ENCODE measurements at places on chromosomes 11 and 22.
A peak's percentile ranks its signal among the peaks of the same experiment; 100 is the strongest.

- DNase-seq, result no peak
These were observed 193.5 kb downstream of the UVRAG start for GRCh38 chr11:76008474-76008873.

GRCh38 chr11:91850533-91851275, 373.9 kb upstream of the FAT3 start:
- DNase-seq, result no peak

- DNase-seq, result no peak
These were observed 977.0 kb downstream of the TBC1D22A start for GRCh38 chr22:47739291-47740015.

- no peak for DNase-seq
These were observed 27.9 kb upstream of the MOB2 start for GRCh38 chr11:1514336-1515061.

DNA sequence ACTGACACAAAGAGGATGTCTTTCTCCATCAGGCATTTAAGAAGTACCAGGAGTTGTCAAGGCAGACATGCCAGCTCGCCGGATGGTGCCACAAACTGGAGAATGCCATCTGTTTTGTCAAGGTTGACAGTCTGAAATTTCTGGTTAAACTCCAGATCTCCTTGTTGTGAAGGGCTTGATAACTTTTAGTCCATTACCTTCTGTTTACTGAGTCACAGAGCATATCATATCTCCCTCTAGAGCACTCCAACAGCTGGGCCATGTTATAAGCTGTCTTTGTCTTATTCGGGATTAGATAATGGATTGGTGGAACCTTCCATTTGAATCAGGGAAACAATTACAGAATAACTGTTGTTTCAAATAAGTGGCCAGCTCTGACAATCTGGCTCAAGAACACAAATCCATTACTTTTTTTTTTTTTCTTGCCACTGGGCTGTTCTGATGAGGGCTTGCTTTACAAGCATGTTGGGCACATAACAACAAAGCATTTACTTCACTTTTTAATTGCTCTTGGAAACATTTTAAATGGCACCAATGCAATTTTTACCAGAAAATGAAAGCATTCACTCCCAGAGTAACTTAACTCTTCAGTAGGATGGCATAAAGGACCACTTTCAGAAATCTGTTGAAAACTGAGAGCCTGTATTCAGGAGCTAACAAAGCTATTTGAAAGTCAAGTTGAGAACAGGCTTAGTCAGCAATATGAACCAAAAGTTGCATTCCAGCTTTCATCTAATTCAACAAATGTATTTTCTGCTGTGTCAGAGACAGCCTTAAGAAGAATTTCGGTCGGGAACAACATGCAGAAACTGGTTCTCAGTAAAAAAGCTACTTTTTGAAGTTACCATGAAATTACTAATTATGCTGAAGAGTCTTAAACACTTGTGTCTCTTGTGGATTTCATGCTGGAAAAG, 227.6 kb upstream of the PITPNB start:
- no peak for DNase-seq

- DNase-seq, result no peak
These were observed 872.2 kb downstream of the NTM start for GRCh38 chr11:132242632-132243031.

DNA sequence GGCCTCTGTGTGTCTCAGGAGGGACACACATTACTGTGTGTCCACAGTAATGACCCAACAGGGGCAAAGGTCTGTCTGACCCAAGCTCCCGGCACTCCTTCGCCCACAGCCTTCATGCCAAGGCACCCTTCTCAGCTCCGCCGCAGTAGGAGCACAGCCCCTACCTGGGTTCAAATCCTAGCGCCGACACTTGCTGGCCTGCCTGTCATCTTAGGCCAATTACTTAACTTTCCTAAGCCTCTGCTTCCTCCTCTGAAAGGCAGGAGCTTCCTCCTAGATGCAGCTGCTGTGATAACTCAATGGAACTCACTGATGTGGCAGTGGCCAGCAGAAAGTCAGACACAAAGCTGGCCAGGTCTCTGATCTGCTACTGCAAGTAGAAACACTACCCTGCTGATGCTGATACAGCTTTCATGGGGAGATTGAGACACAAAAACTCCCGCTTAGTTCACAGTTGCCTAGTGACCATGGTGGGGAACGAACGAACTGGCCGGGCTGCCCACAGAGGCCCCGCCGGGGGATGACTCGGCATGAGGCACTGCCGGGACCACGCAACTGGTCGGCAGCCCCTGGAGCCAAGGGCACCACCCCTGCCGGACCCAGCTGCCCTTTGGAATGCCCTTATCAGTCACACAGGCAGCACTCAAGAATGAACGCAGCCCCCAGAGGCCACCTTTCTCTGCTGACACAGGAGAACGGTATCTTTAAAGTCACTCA, 8.1 kb downstream of the EHD1 start:
- no peak for DNase-seq

DNA sequence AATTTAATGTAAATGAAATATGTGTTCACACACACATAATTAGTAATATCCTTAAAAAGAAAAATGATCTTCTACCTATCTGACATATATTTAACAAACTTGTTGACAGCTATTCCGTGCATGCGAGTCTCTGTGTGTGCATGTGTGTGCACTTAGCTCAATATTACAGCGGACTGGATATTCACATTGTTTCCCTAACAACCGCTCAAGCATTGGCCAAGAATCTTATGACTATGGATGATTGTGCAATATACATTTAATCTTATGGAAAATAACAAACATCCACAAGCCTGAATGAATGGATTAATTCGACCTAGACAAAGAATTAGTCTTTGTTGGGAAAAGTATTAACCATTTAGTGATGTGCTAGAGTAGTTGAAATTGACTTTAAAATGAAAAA, 1078.6 kb downstream of the LRRC4C start:
- no peak for DNase-seq

DNA sequence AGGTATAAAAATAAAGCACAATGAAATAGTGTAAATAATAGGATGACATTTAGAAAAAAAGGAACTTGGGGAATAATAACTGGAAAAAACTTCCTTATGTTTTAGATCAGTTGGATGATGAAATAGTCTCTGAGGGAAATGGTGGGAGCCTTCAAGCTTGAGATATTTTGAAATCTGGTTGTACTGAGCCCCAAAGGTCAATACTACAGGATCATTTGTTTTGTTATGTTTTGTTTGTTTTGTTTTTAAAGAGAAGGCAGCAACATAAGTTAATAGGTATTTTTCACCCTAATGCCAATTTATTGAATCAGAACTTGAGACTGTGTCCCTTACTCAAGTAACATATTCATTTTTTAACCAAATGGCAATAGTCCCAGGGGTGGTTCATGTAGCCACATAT, 393.1 kb downstream of the ETS1 start:
- no peak for DNase-seq

DNA sequence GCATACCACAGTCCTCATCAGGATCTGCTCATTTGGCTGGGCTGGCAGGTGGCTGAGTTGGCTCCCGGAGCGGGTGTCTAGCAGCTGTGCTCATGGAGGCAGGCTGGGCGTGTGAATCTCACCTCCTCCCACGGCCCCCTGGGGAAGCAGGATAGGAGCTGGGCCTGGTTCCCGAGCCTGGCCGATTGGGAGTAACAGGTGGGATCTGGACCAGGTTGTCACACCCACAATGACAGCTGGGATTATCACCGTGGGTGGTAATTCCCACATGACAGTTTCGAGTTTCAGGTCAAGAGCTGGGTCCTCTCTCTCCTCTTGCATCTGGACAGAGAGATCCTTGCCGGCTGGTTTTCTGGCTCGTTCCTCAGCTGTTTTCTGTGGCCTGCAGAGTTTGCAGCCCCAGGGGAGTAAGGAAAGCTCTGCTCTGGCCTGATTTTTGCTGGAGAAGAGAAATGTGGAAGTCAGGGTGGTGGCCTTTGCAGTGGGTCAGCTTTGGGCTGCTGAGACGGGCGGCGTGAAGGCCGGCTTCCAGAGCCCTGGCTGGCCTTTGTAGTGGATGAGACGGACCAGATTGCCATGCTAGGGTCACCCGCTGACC, 57.0 kb downstream of the BCR start:
- peak; percentile 83 for DNase-seq

DNA sequence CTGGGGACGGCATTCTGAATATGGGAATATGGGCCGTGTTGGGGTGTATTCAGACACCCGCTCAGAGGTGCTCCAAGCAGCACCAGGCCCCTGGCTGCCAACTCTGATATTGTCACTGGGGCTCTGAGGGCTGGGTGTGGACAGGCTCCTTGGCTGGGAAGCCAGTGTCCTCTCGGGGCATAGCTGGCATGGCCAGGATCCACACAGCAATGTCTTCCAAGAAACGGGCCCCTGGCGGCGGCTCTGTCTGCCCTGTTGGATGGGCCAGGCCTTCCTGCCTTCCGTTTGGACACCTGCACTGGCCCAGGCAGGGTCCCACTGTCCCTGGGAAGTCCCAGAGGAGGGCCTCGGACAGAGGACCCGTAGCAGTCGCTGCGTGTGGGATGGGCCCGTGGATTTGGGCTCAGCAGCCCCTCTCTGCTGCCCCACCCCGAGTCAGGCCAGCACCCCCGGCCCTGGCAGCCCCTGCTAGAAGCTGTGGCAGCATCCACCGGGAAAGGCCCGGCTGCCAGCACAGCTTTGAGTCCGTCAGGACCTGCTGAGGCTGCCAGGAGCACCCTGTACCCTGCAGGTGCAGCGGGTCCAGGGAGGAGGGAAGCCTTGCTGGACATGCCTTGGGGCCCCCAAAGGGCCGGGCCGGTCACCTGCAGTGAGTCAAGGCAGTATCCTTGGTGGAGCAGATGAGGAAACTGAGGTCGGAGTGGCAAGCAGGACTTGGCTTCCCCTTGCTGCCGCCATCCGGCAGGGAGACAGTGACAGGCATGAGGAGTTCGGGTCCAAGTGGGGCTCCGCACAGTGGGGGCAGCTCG, 4.1 kb downstream of the PANX2 start:
- DNase-seq, result no peak

DNA sequence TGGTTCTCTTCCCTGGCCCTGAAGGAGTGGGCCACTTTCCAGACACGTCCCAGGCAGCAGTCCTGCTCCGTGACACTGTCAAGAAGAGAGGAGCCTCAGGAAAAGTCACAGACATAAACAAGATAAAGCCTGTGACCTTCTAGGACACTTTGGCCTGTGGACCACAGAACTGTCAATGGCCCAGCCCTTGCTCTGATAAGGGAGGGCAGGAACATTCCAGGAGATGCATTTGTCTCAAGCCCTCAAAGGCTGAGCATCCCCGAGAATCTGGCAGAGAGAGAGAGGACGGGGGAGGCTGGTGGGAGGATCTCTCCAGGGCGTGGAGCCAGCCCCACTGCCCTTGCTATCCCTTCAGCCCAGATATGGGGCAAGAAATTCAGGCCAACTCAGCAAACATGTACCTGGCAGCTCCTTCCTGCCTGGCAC, 476.4 kb downstream of the INSC start:
- DNase-seq, result no peak

GRCh38 chr11:67387518-67387917, 4.3 kb upstream of the RAD9A start:
- DNase-seq, result no peak

- DNase-seq, result no peak
These were observed 21.3 kb upstream of the KDM4E start for GRCh38 chr11:95003716-95004115.

- DNase-seq, result peak; percentile 61
These were observed 64.7 kb upstream of the ASPHD2 start for GRCh38 chr22:26364066-26365015.

DNA sequence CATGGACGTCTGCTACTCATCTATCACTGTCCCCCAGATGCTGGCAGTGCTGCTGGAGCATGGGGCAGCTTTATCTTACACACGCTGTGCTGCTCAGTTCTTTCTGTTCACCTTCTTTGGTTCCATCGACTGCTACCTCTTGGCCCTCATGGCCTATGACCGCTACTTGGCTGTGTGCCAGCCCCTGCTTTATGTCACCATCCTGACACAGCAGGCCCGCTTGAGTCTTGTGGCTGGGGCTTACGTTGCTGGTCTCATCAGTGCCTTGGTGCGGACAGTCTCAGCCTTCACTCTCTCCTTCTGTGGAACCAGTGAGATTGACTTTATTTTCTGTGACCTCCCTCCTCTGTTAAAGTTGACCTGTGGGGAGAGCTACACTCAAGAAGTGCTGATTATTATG, 9.2 kb upstream of the OR9Q2 start:
- no peak for DNase-seq

DNA sequence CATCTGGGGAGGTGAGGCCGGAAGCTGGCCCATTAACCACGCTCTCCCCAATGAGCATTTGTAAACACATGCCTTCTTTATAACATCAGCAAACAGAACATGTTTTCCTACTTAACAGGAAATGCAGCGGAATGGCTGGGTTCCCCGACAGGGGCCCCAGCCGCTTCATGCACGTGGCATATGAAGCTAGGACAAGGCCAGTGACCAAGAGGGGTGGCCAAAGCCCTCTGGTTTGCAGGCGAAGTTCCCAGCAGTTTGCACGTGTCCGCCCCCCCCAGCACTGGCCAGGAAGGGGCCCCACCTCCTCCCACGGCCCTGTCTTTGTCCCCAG, 38.7 kb upstream of the LINC01488 start:
- no peak for DNase-seq

DNA sequence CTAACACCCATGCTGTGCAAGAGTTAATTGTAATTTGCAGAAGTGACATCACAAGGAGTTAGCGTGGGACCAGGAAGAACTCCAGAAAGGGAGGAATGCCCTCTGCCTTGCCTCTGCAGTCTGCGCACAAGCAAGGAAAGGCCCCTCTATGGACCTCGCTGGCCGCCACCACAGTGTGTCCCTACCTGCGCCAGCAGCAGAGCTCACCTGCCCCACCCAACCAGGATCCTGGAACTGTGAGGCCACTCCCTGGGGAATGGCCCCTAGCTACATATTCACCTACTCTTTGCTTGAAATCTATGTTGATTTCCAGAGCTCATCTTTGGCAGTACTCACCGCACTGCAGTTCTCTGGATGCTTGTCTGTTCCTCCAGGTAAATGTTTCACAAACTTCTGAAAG, 72.0 kb upstream of the MTNR1B start:
- no peak for DNase-seq

GRCh38 chr11:11789735-11790369, 51.9 kb upstream of the USP47 start:
- no peak for DNase-seq

DNA sequence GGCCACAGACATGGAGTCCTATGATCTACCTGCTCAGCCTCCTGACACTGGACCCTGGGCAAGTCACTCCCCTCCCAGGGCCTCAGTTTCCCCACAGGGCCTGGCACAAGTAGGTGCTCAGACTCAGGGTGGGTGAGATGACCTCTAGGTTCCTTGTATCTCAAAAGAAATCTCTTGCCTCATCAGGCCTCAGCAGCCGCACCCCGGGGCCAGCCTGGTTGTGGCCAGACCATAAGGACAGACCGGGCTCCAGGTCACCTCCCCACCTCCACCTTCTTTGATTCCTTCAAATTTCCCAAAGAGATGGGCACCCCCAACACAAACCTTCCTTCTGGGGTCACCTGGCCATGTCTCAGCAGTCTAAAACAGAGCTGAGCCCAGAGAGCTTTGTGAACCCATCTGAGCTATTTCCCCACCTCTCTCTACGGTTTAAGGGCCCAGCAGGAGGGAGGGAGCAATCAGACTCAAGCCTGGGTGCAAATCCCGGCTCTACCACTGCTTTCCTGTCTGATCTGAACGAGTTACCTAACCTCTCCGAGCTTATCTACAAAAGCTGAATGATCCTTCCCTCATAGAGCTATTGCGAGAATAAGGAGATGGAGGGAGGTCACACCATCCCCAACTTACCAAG, 2.5 kb upstream of the APOL4 start:
- DNase-seq, result no peak

All from sciatic nerve (tissue), 2 donors.